Subcutaneous preadipocyte (primary cell): ENCODE measurements at places on chromosomes 4 and X. TPM values are rescaled to one million over a fixed set of nuclear protein-coding genes. Genes with fewer than 3 reads are reported as not detected.

The CLNK gene
- total RNA-seq = not detected in 2 replicates

The GPR173 gene
- 3.1 and 3.3 TPM in 2 replicates for total RNA-seq

The GSX2 gene
- not detected in 2 replicates for total RNA-seq

The RXFP1 gene
- total RNA-seq = 0.98 and 2.6 TPM in 2 replicates

The NXF2B gene
- total RNA-seq = not detected in 2 replicates

The HAND2 gene
- total RNA-seq = 9.9 and 15.4 TPM in 2 replicates

The ETDA gene
- total RNA-seq = not detected in 2 replicates

The FGG gene
- not detected in 2 replicates for total RNA-seq

The CT45A10 gene
- total RNA-seq = not detected in 2 replicates
